Neural cell (in vitro differentiated cells): ENCODE measurements at places on chromosomes 7 and 10. TPM values are rescaled to one million over a fixed set of nuclear protein-coding genes. Genes with fewer than 3 reads are reported as not detected.

The LBX1 gene
- polyA plus RNA-seq = 0.08 TPM in 1 of 2 replicates, not detected in the other

The CFTR gene
- polyA plus RNA-seq = not detected in 2 replicates

The TSPAN12 gene
- polyA plus RNA-seq = 2.2 and 3.5 TPM in 2 replicates

The HIPK2 gene
- polyA plus RNA-seq = 8.5 and 10.5 TPM in 2 replicates

The HK1 gene
- 60.5 and 67.7 TPM in 2 replicates for polyA plus RNA-seq

The PCBD1 gene
- 15.8 and 21.6 TPM in 2 replicates for polyA plus RNA-seq

The TRIM73 gene
- 15.2 and 21.0 TPM in 2 replicates for polyA plus RNA-seq

The ZYX gene
- polyA plus RNA-seq = 10.0 and 15.8 TPM in 2 replicates

The RTKN2 gene
- polyA plus RNA-seq = 4.5 and 4.7 TPM in 2 replicates

The EPHA1 gene
- not detected in 2 replicates for polyA plus RNA-seq

The LIPN gene
- polyA plus RNA-seq = not detected in 2 replicates

The AMZ1 gene
- not detected in 2 replicates for polyA plus RNA-seq

The MRLN gene
- not detected in 2 replicates for polyA plus RNA-seq

The GNAT3 gene
- polyA plus RNA-seq = not detected in 2 replicates

The EPHB6 gene
- polyA plus RNA-seq = 14.8 and 25.3 TPM in 2 replicates

The ATRNL1 gene
- polyA plus RNA-seq = 47.8 and 51.9 TPM in 2 replicates

The ACHE gene
- 12.2 and 14.3 TPM in 2 replicates for polyA plus RNA-seq

The MCM10 gene
- 0.63 and 0.70 TPM in 2 replicates for polyA plus RNA-seq

The SPDYE6 gene
- not detected in 2 replicates for polyA plus RNA-seq

The ENKUR gene
- 1.5 and 2.6 TPM in 2 replicates for polyA plus RNA-seq

The MDFIC gene
- polyA plus RNA-seq = 0.85 and 5.0 TPM in 2 replicates

The VWDE gene
- 0.27 and 0.48 TPM in 2 replicates for polyA plus RNA-seq
